NCI-H1417 treated with DMSO at 0.1 percent for 48 hours (cell line): ENCODE measurements at places on chromosomes 1 and 21.

DNA sequence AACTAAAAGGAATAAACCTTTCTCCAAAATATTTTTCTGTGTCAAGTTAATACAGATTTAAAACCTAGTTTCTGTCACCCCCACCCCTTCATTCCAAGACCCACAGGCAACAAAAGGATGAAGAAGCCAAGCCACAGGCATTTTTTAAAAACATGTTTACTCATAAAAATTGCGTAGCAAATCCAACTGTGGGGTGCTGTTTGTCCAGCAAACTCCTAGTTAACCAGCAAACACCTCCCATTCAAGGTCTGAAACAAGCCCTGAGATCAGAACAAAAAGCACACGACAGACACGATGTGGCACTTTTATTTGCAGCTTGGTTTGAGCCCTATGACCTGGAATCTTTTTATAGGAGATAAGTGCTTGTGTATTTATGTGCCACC lies 149.9 kb upstream of the CAMK1G start:
- DNase-seq: no peak

GRCh38 chr1:221782477-221782876 lies 40.6 kb upstream of the DUSP10 start:
- no peak for DNase-seq

- DNase-seq: peak; percentile 87
Measured at GRCh38 chr1:74504933-74505512, 7.4 kb downstream of the LRRC53 start.

- DNase-seq: no peak
Measured at GRCh38 chr1:31701091-31701736, 2.6 kb downstream of the COL16A1 start.

DNA sequence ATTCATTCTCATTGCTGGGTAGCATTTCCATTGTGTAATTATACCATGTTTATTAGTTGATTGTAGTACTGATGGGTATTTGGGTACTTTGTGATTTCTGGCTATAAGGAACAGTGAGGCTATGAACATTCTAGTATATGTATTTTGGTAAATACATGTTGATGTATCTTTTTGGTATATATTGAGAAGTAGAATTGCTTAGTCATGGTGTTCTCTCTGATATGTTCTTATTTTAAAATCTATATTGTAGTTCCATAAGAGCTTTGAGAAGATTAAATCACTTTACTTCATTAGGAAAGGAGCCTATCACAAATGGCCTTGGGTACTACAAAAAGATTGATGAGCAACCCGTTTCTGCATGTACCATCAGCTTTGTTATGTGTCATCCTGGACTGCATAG lies 13.4 kb downstream of the MIXL1 start:
- DNase-seq: no peak

- DNase-seq: no peak
Measured at GRCh38 chr1:242006976-242007375, 8.1 kb upstream of the MAP1LC3C start.

DNA sequence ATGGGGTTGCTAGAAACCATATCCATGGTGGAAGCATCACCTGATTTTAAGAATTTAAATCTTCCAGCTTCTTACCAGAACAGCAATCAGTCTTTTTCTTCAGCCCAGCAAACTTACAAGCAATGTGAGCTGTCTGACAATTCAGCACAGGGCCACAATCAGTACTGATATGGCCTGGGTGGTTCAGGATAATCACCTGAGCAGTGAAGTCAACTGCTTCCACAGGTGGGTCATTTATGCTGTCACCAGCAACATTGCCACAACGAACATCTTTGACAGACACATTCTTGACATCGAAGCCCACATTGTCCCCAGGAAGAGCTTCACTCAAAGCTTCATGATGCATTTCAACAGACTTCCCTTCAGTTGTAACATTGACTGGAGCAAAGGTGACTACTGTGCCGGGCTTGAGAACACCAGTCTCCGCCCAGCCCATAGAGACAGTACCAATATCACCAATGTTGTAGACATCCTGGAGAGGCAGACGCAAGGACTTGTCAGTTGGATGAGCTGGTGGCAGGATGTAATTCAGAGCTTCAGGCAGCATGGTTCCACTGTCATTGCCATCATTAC lies 74.8 kb downstream of the SERINC2 start:
- DNase-seq: no peak

DNA sequence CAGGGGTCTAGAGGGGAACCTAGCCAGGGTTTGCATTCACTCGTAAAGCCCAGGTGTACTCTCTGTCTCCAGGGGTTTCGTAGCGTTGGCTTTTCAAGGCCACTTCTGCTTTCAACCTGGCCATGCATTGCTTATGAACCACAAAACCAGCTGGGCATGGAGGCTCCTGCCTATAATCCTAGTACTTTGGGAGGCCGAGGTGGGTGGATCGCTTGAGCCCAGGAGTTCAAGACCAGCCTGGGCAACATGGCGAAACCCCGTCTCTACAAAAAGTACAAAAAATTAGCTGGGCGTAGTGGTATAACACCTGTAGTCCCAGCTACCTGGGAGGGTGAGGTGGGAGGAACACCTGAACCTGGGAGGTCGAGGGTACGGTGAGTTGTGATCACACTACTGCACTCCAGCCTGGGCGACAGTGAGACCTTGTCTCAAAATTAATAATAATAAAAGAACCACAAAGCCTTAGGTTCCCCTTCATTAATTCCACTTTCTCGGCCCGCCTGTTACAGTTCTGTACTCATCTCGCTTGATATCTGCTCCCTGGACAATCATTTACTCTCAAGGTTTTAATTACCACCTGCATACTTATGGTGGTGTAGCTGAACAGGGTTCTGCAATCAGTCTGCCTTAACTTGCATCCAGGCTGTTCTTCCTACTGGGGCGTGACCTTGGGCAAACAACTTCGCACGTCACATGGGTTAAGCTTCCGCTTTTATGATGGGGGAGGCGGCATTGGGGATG lies 6.1 kb downstream of the SLC16A4 start:
- DNase-seq: no peak
